Left ventricle myocardium superior (tissue), 1 donor: ENCODE measurements at places on chromosomes 5 and 9. TPM values are rescaled to one million over a fixed set of nuclear protein-coding genes. Genes with fewer than 3 reads are reported as not detected.
A peak's percentile ranks its signal among the peaks of the same experiment; 100 is the strongest.

- no peak for DNase-seq
Observed at GRCh38 chr9:98091735-98092612, 27.0 kb downstream of the TRIM14 start.

GRCh38 chr5:172897481-172898217 lies 61.6 kb upstream of the RPL26L1 start:
- peak; percentile 34 for DNase-seq

DNA sequence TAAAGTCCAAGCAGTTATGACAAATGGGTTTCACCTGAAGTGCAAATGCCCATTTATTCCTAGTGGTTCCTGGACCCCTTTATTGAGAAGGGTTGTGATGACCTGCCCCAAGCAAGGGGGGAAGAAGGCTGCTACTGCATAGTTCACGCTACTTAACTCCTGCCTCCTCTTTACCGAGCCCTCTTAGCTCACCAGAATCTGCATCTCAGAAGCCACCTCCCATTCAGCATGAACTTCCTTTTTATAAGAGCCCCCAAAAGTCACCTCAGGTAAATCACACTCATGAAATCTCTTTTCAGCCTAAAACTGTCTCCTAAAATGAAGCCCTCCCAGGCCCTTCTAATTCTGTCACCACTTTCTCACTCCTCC lies 26.6 kb upstream of the C9orf72 start:
- no peak for DNase-seq

DNA sequence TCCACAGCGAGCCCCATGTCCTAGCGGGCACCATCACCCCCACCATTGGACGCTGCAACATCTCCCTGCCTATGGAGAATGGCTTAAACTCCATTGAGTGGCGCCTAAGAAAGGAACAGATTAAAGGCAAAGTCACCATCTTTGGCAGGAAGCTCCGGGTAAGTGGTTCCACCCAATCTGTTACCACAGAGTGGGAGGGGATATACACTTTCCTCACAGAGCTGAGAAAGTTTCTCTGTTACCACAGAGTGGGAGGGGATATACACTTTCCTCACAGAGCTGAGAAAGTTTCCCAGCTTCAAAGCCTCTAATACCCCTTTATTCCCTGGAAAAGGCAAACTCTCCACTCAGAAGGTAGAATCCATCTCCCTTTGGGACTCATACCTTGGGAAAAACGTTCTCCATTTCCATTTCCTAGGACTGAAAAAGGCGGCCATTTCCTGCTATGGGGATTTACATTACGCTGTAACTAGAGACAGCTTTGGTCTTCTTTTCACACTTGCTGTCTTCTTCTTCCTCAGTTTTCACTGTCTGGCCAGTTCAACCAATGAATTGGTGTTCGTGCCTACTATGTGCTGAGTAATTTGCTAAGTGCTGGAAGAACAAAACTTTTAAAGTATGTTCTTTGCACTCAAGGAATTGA lies 63.4 kb upstream of the WWC1 start:
- no peak for DNase-seq

GRCh38 chr5:8114597-8115266 lies 245.8 kb downstream of the MTRR start:
- no peak for DNase-seq

GRCh38 chr9:125549891-125550885 lies 156.8 kb downstream of the MAPKAP1 start:
- no peak for DNase-seq

- no peak for DNase-seq
Observed at GRCh38 chr9:82894548-82894947, 168.4 kb downstream of the RASEF start.

CATSPER3 gene
- total RNA-seq: 0.74 TPM

GDF9 gene
- 0.30 TPM for total RNA-seq

CAMK2A gene
- 16.6 TPM for total RNA-seq

ANXA2R gene
- 1.2 TPM for total RNA-seq

SLCO6A1 gene
- total RNA-seq: not detected
